GM04503 (cell line): ENCODE measurements at places on chromosomes 6 and 20.

- DNase-seq, result no peak
Observed at GRCh38 chr6:158672726-158673125, 22.9 kb downstream of the SYTL3 start.

- no peak for DNase-seq
Observed at GRCh38 chr6:13419422-13420195, 67.8 kb downstream of the GFOD1 start.

- DNase-seq, result no peak
Observed at GRCh38 chr6:111779660-111780059, 93.6 kb downstream of the FYN start.

GRCh38 chr20:5864428-5864827, 85.9 kb downstream of the TRMT6 start:
- DNase-seq, result no peak

- DNase-seq, result no peak
Observed at GRCh38 chr6:39225946-39226437, 3.3 kb downstream of the KCNK5 start.

GRCh38 chr6:162907876-162908481, 180.2 kb downstream of the PACRG start:
- DNase-seq, result no peak

DNA sequence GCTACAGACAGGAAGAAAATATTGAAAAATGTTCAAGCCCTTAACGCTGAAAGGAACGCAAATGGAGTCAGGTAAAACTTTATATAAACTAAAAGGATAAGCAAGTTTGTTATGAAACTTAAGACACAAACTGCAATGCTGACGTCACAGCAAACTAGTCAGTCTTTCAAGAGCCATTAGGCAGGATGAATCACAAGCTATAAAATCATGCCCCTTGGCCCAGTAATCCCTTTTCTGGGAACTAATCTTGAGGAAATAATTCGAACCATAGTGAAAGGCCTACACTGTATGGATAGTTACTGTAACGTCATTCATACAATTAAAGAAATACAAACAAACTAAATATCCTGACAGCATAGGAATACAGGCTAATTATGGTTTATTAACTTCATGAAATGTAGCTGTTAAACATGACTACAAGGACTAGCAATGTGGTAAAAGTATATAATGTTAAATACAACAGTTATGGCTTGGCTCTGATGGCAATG, 42.7 kb upstream of the HINT3 start:
- peak; percentile 89 for DNase-seq

DNA sequence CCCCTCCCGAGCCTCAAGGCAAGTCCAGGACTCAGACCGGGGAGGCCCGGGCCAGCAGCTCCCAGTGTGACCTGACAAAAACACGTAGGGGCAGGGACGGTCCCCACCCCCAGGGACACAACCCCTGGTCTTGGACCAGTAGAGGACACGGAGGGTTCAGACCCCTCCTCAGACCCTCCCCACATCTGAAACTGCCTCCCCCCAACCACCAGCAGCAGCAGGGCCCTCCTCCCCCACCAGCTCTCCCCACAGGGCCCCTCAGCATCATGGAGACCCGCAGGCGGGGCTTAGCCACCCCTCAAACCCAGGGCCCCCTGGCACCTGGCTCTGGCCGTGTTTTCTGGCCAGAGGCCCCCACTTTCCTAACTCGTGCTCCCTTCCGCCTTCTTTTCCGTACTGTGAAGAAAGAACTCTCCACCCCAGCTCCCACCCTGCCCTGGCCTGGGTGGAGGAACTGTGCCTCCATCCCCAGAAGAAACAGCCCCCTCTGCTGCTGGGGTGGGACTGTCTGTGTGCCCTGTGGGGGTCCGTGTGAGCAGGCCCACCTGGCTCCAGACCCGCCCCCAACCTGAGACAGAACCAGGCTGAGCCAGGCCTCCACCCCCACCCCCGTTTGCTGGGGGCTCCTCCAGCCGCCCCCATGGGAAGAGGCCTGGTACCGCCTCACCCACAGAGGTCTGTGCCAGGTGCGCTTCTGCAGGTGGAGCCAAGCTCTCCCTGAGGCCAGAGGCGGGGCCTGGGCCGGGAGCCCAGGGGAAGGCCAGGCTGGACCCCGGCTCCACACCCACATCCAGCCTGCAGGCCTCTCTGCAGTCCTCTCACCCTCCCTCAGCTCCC, 39.0 kb upstream of the MDFI start:
- no peak for DNase-seq
